Activated CD4-positive, alpha-beta T cell treated with anti-CD3 and anti-CD28 coated beads, Interleukin-2, amount 50 U/mL, for 1 hour (primary cell): ENCODE measurements at places on chromosomes 3 and 15.

- no peak for DNase-seq
Observed at GRCh38 chr3:8520816-8521403, 19.3 kb downstream of the LMCD1 start.

- no peak for DNase-seq
Observed at GRCh38 chr3:43426388-43426787, 140.0 kb downstream of the SNRK start.

GRCh38 chr3:187689984-187690383 lies 12.4 kb downstream of the RTP2 start:
- no peak for DNase-seq

DNA sequence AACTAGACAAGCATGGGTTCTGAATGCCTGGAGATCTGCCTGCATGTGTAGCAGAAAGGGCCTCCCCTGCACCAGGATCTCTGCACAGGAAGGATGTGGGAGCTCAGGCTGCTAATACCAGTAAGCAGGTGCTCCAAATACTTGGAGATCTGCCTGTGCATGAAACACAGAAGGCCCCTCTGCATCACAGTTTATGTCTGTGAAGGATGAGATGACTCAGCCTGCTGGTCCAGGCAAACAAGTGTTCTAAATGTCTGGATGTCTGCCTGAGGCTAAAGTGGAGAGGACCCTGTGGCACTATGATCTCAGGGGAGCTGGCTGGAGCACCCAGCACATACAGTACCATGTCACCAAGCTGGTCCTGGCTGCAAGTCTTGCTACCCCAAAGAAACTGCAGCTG lies 678.8 kb downstream of the MCTP2 start:
- DNase-seq = no peak

DNA sequence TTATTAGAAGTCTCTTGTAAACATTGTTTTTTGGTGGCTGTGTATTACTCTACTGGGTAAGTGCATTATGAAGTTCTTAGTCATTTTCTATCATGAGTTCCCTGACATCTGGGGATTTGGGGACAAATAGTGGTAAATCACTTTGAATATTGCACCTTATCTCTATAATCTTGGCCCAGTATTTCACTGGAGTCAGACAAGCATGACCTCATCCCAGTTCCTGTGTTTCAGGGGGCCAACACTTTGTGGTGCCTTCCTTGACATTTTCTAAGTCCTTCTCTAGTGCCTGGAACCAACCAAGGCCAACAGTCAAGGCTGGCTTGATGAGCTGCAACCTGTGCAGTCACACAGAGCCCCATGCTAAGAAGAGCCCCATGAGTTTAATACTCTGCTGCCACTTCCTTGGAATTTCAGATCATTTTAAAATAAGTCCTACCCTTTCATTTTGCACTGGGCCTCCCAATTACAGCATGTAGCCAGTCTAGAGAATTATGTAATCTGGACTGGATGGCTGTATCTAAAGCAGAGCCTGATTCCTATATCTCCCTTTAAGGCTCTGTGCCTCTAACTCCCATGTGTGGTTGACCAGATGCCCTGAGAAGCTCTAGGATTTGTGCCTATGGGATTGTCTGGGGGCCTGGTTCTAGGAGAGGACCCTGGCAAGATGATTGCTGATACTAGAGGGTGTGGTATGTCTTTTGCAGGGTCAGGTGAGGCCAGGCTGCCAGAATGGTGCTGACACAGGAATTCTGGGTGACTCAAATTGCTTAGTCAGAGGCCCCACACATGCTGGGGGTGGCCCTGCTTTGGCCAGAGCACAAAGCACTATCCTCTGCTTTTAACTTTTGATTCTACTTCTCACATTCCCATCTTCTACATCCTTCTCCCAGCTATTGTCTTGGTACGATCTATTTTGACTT lies 319.6 kb upstream of the TBC1D5 start:
- DNase-seq = no peak

DNA sequence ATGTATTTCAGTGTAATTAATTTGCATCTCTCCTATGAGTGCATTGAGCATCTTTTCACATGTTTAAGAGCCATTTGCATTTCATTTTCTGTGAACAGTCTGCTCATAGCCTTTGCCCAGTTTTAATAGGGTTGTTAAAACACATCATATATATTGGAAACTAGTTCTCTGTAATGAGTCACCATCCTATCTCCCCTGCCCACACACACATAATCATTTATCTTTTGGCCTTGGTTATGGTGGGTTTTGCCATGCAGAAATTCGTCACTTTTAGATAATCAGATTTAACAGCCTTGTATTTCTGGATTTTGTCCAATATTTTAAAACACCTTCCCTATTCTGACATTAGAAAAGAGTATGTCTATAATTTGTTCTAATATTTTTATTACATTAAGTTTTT lies 11.9 kb upstream of the CHRM5 start:
- no peak for DNase-seq

GRCh38 chr3:106699122-106699521 lies 678.1 kb upstream of the CCDC54 start:
- no peak for DNase-seq

GRCh38 chr3:146396792-146397191 lies 72.6 kb downstream of the PLSCR2 start:
- DNase-seq = no peak

DNA sequence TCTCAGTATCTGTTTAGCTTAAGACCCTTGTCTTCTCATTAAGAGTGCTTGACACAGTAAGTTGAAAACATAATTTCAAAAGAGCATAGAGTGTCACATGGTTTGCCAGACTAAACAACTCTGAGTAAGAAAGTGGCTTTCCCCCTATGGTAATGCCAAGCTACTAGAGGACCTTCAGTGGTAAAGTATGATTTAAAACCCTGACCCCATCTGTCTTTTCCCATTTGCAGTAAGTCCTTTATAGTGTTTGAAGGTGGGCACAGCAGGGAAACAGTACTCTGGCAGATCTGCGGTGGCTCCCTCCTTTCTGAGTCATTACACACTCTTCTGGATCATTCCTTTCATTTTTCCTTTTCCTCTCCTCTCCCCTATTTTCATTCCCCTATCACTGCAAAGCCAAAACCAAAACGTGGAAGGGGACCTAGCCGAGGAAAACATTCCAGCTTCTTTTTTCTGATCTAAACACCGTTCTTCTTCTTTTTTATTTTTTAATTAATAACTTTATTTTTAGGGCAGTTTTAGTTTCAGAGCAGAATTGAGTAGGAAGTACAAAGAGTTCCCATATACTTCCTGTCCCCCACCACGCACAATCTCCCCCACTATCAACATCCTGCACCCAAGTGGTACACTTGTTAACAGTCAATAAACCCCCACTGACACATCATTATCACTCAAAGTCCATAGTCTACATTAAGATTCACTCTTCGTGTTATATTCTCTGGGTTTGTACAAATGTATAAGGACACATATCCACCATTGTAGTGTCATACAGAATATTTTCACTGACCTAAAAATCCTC lies 74.7 kb downstream of the PPARG start:
- no peak for DNase-seq

- DNase-seq = no peak
Observed at GRCh38 chr3:141996437-141996836, 120.0 kb downstream of the ATP1B3 start.

- no peak for DNase-seq
Observed at GRCh38 chr3:108296239-108296638, at the start of gene HHLA2. HHLA2 (plus strand) TSS chr3:108296548; CDS start chr3:108351814, 55,266 bp downstream.

GRCh38 chr15:35061161-35061824 lies 23.8 kb downstream of the NANOGP8 start:
- no peak for DNase-seq

DNA sequence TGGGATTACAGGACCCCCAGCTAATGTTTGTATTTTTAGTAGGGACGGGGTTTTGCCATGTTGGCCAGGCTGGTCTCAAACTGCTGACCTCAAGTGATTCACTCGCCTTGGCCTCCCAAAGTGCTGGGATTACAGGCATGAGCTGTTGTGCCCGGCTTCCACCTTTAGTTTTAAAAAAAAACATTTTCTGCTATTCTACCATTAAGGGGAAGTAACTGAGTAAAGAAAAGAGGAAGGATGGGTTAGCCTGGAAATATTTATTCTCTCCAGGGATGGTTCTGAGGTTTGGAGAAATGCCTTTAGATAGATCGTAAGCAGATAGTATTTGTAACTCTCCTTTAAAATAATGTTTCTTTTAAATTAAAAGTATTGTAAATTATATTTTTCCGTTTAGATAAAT lies 3.1 kb downstream of the AP4E1 start:
- no peak for DNase-seq

- DNase-seq = no peak
Observed at GRCh38 chr3:28576614-28577200, 228.1 kb upstream of the AZI2 start.

GRCh38 chr3:183572935-183573334 lies 17.4 kb upstream of the KLHL6 start:
- DNase-seq = no peak

- no peak for DNase-seq
Observed at GRCh38 chr15:87038404-87038803, 958.7 kb downstream of the AGBL1 start.

DNA sequence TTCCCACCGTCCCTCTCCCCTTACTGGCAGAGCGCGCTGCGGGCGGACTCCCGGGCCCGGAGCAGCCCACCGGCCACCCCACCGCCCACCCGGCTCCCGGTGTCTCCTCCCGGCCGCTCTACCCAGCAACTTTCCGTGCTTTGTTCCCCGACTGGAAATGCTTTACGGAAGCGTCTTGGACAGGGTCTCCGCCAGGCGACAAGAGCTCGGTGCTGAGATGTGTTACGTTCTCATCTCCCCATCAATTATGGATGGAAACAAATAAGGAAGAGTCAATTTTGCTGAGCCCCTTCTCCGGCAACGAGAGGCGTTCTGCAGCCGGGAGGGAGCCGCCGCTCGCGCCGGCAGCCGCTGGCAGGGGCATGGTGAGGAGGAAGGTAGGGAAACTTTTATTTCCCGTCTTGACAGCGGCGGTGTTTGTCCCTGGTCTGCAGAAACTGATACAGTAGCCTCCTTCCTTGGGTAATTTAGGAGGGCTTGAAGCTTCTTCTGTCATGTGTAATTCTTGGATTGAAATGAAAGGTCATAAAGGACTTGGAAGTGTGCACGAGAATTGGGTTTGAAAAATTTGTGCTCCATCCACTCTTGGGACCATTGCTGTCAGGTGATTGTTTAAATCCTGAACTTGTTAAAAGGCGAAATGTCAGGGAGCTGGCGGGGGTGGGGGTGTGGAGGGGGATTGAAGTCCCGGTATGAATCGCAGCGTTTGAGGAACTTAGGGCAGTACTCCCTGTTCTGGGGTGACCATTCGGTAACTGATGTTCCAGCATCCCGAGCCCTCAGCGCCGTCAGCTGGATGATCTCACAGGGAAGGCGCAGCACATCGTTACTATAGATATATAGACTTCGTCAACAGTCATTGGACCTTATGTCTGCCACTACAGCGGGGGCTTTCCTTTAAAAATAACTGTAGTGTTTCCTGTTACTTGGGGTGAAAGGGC lies 1.5 kb downstream of the SEMA6D start:
- DNase-seq = no peak

DNA sequence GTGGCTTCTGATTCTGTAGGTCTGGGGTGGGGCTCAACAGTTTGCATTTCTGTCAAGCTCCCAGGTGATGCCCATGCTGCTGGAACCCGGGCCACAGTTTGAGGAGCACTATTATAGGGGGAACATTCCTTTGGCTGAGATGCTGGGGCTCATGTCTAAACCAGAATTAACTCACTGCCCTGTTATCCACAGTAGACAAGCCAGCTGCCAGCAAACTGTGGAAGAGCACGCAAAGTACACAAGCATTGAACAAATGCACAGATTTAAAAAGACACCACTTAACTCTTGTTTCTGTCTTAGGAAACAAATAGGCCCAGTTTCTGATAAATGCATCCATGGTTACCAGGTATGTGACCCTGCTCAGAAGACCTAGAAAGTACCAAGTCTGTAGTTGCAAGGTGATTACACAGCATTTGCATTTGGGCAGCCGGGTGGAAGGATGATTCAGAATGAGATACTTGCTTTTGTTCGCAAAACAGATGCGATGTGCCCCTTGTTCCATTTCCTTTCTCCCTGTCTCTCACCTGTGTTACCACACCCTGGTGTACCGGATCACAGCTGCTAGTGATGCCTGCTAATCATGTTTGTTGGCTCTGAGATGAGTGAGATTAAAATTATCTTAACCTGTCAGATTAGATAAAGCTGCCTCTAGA lies 12.4 kb downstream of the GYG1 start:
- no peak for DNase-seq

GRCh38 chr3:182789371-182789770 lies 3.9 kb upstream of the ATP11B start:
- no peak for DNase-seq

- DNase-seq = no peak
Observed at GRCh38 chr15:51163843-51164242, 69.1 kb upstream of the TNFAIP8L3 start.

DNA sequence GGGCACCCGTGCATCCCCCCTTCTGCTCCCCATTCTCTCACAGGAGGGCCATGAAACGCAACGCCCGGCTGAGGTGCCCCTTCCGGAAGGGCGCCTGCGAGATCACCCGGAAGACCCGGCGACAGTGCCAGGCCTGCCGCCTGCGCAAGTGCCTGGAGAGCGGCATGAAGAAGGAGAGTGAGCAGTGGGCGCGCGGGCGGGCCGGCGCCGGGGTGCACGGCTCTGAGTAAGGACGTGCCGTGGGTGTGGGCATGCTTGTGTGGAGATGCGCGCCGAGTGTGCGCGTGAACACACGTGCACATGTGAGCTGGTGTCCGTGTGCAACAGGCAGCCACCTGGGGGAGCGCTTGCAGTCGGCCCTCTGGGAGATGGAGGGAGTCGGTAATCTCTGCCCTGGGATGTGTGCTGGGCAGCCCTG lies 28.1 kb downstream of the NR1I2 start:
- peak; percentile 47 for DNase-seq

DNA sequence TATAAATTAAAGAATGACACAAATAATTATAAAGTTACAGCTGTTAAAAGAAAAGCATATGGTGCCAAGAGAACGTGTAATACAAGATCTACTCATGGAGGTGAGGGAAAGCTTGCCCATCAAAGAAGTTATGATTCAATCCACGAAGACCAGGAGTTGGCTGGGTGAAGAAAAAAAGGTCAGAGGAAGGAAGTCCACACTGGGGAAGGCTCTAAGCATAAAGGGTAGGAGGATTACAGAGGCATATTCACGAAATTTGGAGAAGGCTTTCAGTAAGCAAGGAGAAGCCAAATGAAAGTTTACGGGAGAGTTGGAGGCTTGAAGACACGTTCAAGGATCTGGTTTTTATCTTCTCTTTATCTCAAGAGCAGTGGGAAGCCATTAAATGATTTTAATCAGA lies 1.8 kb upstream of the TGFBR2 start:
- DNase-seq = no peak
